ENCODE measurements at places on chromosomes 12 and 14.
A peak's percentile ranks its signal among the peaks of the same experiment; 100 is the strongest.

GRCh38 chr12:113333877-113334785 is 778 bp downstream of the SLC8B1 start:
- peak; percentile 27 for DNase-seq

DNA sequence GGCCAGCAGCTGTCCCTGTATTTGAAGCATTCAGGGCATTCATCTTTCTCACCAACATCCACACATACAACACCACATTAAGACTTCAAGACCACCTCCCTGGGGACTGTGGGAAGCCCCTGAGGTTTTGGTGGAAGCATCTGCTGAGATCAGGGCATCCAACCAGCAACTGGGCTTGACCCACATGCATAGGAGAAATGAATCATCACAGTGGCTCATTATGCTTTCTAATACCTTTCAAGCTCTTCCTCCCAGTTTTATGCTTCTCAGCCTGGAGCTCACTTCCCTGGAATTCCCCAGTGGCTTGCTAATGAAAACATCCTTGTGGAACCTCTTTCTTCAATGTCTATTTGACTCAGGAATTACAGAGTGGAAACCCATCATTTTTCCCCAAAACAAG is 21.4 kb upstream of the CMKLR1 start:
- DNase-seq: no peak

DNA sequence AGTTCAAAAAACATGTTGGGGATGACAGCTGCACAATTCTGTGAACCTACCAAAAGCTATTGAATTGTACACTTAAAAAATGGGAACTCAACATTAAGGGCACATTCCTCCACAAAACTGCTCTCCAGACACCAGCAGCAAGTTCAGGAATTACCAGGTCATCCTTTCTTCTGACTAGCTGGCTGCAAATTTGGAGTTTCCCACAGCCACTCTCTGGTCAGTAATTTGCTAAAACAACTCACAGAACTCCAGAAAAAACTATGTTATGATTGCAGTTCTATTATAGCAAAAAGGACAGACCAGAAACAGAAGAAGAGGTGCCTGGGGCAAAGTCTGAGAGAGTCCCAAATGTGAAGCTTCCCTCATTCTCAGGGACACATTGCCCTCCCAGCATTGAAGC is 20.1 kb upstream of the PLEKHD1 start:
- DNase-seq: no peak

DNA sequence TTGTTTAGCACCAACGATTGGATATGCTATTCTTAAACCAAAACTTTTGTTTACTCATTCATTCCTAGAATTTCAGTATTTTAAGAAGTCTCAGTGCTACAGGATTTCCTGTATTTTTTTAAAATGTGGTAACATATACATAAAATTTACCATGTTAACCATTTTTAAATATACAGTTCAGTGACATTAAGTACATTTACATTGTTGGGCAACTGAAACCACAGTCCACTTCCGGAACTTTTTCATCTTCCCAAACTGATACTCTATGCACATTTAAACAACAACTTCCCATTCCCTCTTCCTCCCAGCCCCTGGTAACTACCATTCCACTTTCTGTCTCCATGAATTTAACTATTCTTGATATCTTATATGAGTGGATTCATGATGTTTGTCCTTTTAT is 30.3 kb downstream of the PDE3A start:
- no peak for DNase-seq

- no peak for DNase-seq
Observed at GRCh38 chr12:111367661-111368221, 1.2 kb downstream of the PHETA1 start.

Measured in stimulated activated CD8-positive, alpha-beta memory T cell treated with anti-CD3 and anti-CD28 coated beads, Interleukin-4, amount 100 ng/mL, for 48 hours (primary cell).